NCI-H1436 treated with DMSO at 0.1 percent for 48 hours (cell line): ENCODE measurements at places on chromosomes 13 and 19.

DNA sequence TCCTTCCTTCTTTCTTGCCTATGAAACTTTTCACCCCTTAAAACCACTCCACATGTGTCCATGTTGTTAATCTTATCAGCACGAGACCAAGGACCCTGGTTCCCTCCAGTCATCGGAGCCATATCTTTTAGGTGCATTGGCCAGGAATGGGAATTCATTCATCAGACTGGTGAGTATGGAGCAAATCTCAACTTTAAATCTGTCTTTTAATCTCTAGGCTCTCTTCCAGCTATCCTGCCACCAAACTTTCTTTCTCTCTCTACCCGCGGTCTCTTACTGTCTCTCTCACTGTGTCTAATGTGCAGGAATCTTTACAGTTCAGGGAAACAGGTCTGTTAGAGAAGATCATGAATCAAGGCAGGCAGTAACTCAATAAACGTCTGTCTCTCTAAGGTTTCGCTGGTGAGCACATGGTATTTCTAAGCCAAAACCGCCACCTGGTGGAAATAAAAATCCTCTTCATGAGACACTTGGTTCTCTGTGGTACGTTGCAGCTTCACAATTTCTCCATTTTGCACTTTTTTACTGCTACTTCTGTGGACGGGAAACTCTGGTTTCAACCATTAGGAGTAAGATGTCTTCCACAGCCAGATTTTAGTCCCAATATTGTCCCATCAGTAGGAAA, 16.1 kb downstream of the LGALS16 start:
- no peak for DNase-seq

GRCh38 chr13:94176561-94176960, 302.9 kb downstream of the DCT start:
- no peak for DNase-seq

GRCh38 chr13:78753435-78753834, 94.5 kb upstream of the OBI1 start:
- DNase-seq = no peak

- DNase-seq = no peak
Measured at GRCh38 chr19:51293571-51294210, 17.8 kb upstream of the IGLON5 start.

DNA sequence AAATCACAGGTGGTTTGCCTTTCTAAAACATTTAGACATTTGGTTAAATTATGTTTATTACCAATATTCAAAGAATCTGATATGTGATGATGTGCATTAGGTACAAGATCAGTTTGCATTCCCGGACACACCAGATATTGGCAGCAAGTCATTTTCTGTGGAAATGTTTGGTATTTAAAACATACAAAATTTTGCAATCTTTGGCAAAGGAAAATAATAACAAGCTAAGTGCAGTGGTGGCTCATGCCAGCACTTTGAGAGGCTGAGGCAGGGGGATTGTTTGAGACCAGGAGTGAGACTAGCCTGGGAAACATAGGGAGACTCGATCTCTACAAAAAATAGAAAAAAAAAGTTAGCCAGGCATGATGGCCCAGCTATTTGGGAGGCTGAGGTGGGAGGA, 29.1 kb upstream of the TSC22D1 start:
- DNase-seq = no peak

GRCh38 chr19:46125447-46125846, 959 bp upstream of the IGFL3 start:
- no peak for DNase-seq

DNA sequence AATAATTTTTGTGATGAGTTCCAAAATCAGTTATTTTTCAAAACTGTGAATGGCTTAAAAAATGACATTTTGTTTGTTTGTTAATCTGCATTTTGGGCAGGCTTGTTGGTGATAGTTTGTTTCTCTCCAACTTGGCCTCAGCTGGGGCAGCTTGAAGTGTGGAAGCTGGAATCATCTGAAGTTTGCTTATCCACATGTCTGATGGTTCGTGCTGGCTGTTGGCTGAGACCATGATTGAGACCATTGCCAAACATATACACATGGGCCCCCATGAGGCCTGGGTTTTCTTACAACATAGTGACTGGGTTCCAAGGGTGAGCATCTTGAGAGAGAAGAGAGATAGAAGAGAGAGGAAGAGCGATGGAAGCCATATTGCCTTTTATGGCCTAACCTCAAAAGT, 201.2 kb downstream of the NDFIP2 start:
- no peak for DNase-seq

- no peak for DNase-seq
Measured at GRCh38 chr13:45299194-45299593, 41.8 kb downstream of the TPT1 start.

GRCh38 chr13:98200211-98200878, 23.3 kb upstream of the RNF113B start:
- DNase-seq = no peak

GRCh38 chr19:33750587-33751435, 45.9 kb upstream of the KCTD15 start:
- DNase-seq = no peak

DNA sequence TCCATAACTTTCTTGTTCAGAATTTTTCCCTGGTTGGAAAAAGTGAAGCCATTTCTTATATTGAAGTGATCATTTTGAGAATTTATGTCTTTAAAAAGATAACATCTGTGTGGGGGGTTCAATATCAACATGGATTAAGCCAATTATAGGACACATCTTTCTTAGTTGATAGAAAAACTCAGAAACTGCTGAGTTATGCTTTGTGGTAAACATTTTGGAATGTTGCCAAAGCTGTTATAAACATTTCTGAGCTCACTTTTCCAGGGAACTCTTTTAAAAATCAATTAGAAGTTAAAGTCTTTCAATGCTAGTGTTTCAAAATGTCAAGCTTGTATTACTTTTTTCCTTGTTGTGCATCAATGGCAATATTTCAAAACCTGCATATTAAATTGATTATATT, 248.8 kb downstream of the DACH1 start:
- no peak for DNase-seq

DNA sequence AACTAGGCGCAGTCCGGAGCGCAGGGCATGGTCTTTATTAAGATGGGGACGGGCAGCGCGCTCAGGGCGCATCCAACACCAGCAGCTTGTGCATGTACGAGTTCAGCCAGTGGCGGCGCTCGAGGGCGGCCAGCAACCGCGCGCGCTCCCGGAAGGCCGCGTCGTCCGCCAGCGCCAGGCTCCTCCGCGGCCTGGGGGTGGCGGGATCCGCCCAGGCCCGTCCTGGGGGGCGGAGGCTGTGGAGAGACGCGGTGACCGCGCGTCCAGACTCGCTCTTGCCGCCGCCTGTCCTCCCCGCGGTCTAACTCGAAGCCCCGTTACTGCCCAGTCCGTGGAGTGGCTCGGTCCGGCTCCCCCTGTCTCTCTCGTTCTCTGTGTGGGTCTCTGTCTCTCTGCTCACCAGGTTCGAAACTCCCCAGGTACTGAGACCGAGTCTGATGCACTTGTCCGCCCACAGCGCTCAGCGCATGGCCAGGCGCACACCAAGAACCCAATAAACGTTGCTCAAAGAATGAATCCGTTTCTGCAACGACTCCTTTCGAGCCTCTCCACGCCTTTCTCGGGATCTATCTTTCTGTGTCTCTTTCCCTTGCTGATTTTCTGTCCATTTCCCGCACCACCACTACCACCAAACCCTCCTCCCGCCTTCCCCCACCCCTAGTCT, 702 bp downstream of the PTH2 start:
- no peak for DNase-seq
